ENCODE measurements at places on chromosomes 5 and 9.
A peak's percentile ranks its signal among the peaks of the same experiment; 100 is the strongest.

- no peaks in the 10 kb centered on the region for H3K4me1 ChIP-seq
- no peak overlapping the region for H3K4me3 ChIP-seq
- DNase-seq, result no peak
- no peaks in the 10 kb centered on the region for H3K36me3 ChIP-seq
- H3K27ac ChIP-seq, result no peak overlapping the region
These were observed 32.7 kb downstream of the NFIB start for GRCh38 chr9:14281136-14281795.

- no peak for DNase-seq
- no peaks in the 10 kb centered on the region for H3K27me3 ChIP-seq
- H3K4me3 ChIP-seq, result no peak overlapping the region
- no peak overlapping the region for H3K27ac ChIP-seq
These were observed 1175.9 kb upstream of the CDH9 start for GRCh38 chr5:28214292-28214691.

- no peak for DNase-seq
- no peak overlapping the region for H3K4me3 ChIP-seq
- no peaks in the 10 kb centered on the region for H3K27me3 ChIP-seq
- H3K36me3 ChIP-seq, result no peaks in the 10 kb centered on the region
These were observed 122.6 kb downstream of the SAXO1 start for GRCh38 chr9:18910435-18910834.

GRCh38 chr9:99368341-99369326 is 146.6 kb downstream of the SEC61B start:
- peaks cover 11% of the 10 kb centered on the region for H3K4me1 ChIP-seq
- H3K4me3 ChIP-seq, result peak overlapping the region; percentile 15
- H3K27me3 ChIP-seq, result no peaks in the 10 kb centered on the region
- no peaks in the 10 kb centered on the region for H3K36me3 ChIP-seq

DNA sequence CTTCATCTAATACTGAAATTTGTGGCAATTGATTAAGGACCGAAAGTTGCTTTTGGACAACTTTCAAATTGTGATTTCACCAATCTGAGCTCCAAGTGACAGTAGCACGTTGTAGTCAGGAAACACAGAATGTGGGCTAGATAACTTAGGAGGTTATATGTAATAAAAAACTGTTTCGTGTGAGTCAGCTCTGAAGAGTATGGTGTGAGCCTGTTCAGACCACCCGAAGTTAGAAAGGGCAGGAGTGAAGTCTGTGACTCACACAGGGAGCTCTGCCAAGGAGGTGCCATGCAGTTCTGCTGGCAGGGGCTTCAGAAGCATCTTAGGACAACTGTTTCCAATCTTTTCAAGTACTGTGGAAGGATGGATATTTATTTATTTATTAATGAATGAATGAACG is 16.4 kb upstream of the ZBTB34 start:
- H3K4me1 ChIP-seq, result no peaks in the 10 kb centered on the region
- no peak overlapping the region for H3K27ac ChIP-seq
- H3K27me3 ChIP-seq, result no peaks in the 10 kb centered on the region
- H3K4me3 ChIP-seq, result no peak overlapping the region

DNA sequence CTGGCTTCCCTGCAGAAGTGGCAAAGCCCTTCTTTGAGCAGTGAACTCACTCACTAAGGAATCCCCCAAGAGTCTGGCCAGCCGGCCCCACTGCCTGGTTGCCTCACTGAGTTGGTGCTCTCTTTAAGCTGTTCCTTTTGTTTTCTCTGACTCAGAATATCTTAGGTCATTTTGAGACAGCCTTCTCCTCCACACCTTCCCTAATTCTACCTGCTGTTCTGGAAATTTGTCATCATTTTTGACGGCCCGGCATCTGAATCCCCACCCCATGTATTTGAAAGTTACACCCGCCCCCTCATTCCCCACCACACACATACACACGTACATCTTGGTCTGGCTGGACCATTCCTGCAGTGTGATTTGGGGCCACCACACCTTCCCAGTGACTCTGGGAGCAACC is 41.8 kb downstream of the FGF1 start:
- peaks cover 3% of the 10 kb centered on the region for H3K27me3 ChIP-seq
- no peaks in the 10 kb centered on the region for H3K4me1 ChIP-seq

- no peaks in the 10 kb centered on the region for H3K27me3 ChIP-seq
- no peaks in the 10 kb centered on the region for H3K4me1 ChIP-seq
- no peaks in the 10 kb centered on the region for H3K36me3 ChIP-seq
- no peak overlapping the region for H3K4me3 ChIP-seq
- no peak overlapping the region for H3K27ac ChIP-seq
These were observed 53.6 kb downstream of the GIN1 start for GRCh38 chr5:103066326-103066725.

- H3K4me1 ChIP-seq, result no peaks in the 10 kb centered on the region
- DNase-seq, result no peak
- no peak overlapping the region for H3K4me3 ChIP-seq
- H3K27me3 ChIP-seq, result peaks cover 20% of the 10 kb centered on the region
- H3K27ac ChIP-seq, result no peak overlapping the region
These were observed 32.5 kb downstream of the PTGES start for GRCh38 chr9:129720181-129720864.

DNA sequence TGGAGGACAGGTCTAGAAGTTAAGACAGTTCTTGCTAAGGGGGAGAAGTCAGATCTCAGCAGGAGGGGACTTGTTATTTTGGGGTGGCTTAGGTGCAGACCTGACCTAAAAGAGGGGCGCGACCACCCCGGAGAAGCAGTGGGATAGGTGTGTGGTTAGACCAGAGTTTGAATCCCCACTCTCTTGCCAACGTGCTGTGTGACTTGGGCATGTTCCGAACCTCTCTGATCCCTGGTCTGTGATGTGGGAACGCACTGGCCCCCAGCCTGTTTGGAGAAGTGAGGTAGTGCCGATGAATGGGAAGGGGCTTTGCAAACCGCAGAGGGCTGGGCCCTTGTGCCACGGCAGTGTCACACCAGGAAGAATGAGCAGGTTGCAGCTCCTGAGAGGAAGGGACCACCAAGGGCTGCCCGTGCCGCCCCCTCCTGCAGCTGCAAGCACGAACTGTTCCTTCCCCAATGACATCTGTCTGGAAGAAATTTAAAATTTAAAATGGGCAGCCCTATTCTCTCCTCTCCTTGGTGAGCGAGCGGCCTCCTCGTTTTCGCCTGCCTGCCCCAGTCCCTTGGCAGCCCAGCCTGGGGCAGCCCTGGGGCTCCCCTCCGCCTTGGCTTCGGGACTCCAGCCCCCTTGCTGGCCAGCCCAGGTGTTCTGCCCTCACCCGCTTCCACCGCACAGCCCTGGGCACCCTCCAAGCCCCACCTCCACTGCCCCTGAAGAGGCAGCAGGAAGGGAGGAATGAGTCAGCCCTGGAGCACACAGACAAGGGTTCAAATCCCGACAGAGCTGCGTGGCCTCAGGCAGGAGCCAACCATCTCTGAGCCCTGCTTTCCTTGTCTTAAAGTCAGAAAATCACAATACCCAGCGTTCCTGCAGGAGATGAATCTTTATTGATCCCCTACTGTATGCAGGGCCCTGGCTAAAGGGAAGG is 1.6 kb downstream of the FIBCD1 start:
- H3K36me3 ChIP-seq, result no peaks in the 10 kb centered on the region
- H3K27me3 ChIP-seq, result peaks cover 96% of the 10 kb centered on the region
- H3K27ac ChIP-seq, result no peak overlapping the region
- DNase-seq, result no peak
- no peak overlapping the region for H3K4me3 ChIP-seq

DNA sequence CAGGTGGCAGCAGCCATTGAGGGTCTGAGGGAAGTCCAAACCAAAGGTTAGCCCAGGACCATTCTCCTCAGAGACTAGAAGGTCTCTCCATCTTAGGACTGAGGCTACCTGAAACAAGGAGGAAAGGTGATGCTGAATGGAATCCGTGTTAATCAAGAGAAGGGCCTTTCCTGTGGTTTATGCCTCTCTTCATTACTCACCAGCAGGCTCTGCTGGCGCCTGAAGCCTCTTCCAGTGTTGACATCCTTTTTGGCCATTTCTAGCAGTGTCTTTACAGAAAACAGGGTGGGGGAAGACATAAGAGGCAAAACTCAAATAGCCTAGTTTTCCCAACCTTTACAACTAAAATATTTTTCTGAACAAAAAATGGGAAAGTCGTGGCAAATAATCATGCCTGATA is 98.0 kb downstream of the ENC1 start:
- H3K4me1 ChIP-seq, result no peaks in the 10 kb centered on the region
- H3K4me3 ChIP-seq, result no peak overlapping the region
- H3K27ac ChIP-seq, result no peak overlapping the region
- DNase-seq, result no peak

- H3K27ac ChIP-seq, result no peak overlapping the region
- H3K4me3 ChIP-seq, result no peak overlapping the region
- H3K36me3 ChIP-seq, result no peaks in the 10 kb centered on the region
These were observed 103.2 kb upstream of the VCAN start for GRCh38 chr5:83368319-83368718.

GRCh38 chr9:78053627-78054026 is 22.0 kb upstream of the GNAQ start:
- no peak overlapping the region for H3K4me3 ChIP-seq
- DNase-seq, result no peak
- H3K4me1 ChIP-seq, result peaks cover 2% of the 10 kb centered on the region

- H3K4me1 ChIP-seq, result no peaks in the 10 kb centered on the region
- no peak overlapping the region for H3K4me3 ChIP-seq
- no peaks in the 10 kb centered on the region for H3K27me3 ChIP-seq
- no peaks in the 10 kb centered on the region for H3K36me3 ChIP-seq
- DNase-seq, result no peak
These were observed 166.3 kb downstream of the C5orf15 start for GRCh38 chr5:133801955-133802751.

GRCh38 chr5:126984632-126985031 is 45.7 kb downstream of the MARCHF3 start:
- H3K36me3 ChIP-seq, result no peaks in the 10 kb centered on the region
- H3K27ac ChIP-seq, result no peak overlapping the region
- DNase-seq, result no peak
- H3K27me3 ChIP-seq, result no peaks in the 10 kb centered on the region

DNA sequence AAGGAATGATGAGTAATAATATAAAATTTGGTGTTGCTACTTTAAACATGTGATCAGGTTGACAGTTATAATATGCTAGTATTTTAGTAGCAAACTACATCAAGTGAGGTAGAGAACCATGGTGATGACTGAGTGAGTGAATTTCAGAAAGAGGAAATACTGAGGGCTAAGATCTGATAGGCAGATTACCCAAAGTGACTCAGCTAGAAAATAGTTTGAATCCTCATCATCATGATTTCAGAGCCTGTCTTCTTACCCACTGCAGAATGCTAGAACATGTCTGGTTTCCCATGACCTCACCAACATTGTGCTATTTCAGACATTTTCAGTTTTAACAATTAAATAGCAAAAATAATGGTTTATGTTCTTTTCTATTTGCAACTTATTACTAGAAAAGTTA is 602.1 kb downstream of the TAF11L14 start:
- H3K4me3 ChIP-seq, result no peak overlapping the region
- no peaks in the 10 kb centered on the region for H3K27me3 ChIP-seq
- H3K4me1 ChIP-seq, result no peaks in the 10 kb centered on the region
- DNase-seq, result no peak
- no peak overlapping the region for H3K27ac ChIP-seq

Data from thymus (tissue), 14 donors.